Activated T-helper 9 cell treated with anti-CD3 and anti-CD28 coated beads, Interleukin-2, amount 50 U/mL, for 16 hours (primary cell): ENCODE measurements at places on chromosomes 5 and 9.

DNA sequence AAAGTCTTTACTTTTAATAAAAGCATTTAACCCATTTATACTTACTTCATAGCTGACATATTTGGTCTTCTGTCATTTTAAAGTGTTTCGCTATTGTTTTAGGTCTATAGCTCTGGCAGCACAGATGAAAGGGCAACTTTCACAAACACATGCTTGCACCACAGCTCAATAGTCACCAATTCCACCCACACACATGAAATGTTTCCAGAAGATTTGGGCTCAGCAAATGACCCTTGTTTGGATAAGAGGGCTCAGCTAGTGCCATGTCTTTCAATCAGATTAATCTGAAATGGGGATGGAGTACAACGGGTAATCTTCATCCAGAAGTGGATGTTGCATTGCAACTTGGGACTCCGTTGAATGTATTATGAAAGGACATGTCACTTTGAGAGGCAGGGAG is 176.0 kb downstream of the FGF18 start:
- no peak for DNase-seq

GRCh38 chr9:69170231-69170630 is 3.8 kb upstream of the TJP2 start:
- DNase-seq: no peak

DNA sequence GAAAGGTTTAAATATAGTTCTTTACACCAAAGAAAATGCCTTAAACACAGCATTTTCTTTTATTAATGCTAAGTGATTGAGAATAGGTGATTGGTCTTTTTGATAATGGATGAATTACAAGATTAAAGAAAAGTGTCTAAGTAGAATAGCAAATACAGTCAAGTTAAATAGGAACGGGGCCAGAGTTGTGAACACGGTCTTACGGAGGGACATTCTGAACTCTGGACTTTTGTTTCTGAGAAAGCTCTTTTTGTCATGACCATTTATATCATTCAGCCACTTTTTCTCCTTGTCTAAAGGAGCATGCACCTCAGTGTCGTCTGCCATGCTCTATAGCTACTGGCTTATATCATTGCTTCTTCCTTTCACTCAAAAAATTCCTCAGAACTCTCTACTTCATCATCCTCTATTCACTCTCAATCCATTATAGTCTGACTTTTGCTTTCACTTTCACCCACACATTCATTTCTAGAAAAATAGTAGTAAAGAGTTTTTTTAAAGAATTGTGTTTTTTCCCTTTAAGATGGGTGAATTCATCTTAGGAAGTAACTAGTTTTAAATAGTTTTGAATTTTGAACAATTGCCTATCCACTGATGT is 263.0 kb upstream of the FBXL7 start:
- no peak for DNase-seq

- no peak for DNase-seq
These were observed 58.4 kb downstream of the ARHGEF37 start for GRCh38 chr5:149639737-149640136.
